ENCODE measurements at places on chromosomes 7 and 10.
A peak's percentile ranks its signal among the peaks of the same experiment; 100 is the strongest.

GRCh38 chr10:31896968-31897384 lies 31.7 kb downstream of the ARHGAP12 start:
- peak; percentile 56 for DNase-seq

DNA sequence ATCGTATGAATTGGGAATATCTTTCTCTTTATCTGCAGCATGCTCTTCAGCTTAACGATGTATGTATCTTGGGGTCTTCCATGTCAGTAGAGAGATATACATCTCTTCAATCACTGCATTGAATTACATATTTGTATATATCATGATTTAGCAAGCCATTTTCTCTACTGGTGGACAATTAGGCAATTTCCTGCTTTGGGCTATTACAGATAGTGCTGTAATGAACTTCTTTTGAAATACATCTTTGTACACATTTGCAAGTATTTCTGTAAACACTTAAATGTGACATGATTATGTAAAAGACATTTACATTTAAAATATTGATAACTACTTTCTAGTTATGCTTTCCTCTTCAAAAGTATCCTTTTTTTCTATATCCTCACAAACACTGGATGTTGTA lies 199.0 kb downstream of the PPP1R9A start:
- DNase-seq: no peak

DNA sequence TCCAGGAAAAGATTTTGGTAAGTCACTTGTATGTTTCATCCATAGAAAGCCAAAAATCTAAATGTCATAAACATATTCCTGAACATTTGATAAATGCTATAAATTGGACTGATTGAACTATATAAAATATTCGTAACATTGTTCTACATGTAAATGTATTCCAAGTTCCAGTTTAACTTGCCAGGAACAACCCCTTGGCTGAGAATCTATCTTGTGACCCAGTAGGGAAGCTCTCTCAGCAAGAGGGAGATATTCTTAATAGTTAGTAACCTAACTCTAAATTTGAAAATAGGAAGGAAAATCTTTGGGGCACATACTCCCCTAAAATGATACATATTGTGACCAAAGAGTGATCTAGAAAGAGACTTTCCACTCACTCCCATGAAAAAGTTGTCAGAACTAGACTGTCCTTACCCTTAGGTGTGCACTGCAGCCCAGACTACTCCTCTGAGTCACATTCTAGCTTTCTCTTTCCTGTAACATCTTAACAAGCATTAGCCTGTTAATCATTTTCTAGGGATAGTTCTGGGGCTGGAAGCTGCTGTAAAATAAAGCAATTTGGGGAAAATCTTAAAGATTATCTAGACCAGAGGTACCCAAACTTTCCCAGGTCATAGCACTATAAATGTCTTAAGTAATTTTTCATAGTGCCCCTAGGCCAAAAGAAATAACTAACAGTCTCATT lies 73.7 kb upstream of the SKAP2 start:
- DNase-seq: no peak

- no peak for DNase-seq
These were observed 114.4 kb downstream of the PTPRN2 start for GRCh38 chr7:158473221-158473620.

GRCh38 chr10:83685458-83685857 lies 453.9 kb upstream of the GHITM start:
- peak; percentile 86 for DNase-seq

GRCh38 chr7:124954790-124955189 lies 25.2 kb upstream of the POT1 start:
- DNase-seq: no peak

DNA sequence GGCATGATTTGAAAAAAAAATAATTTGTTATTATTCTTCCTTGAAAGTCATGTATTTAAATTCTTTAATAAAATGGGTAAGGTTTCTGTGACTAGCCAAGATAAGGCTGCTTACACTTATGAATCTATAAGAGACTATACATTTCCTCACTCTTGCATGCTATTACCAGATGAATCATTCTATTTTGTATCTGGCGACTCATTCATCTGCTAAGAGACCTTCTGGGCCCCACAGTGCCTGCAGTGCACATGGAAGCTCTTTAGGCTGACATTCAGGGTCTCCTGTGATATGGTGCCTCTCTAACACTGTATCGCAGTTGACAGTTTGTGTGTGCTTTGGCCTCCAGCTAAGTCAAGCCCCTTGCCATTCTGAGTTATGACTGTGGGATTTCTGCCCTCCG lies 121.9 kb downstream of the NRG3 start:
- no peak for DNase-seq

Measured in mesenchymal stem cell (in vitro differentiated cells and primary cell).